ENCODE measurements at places on chromosomes 7 and 10.
A peak's percentile ranks its signal among the peaks of the same experiment; 100 is the strongest.

DNA sequence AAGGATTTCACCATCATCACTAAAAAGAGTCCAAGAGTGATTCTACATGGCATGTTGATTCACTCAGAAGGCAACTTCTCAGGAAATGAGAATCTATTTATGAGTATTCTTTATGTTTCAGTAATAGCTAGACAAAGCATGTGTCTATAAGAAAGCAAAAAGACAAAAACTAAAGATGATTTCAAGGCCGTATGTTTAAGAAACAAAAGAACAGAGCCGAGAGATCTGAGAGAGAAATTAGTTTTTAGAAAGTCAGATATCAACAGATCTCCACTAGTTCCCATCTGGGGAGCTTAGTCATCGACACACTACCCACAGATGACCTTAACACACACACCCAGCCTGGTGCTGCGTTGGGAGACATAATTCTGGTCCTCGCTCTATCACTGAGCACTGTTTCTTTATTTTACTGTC, 21.0 kb downstream of the PIP4K2A start:
- DNase-seq, result no peak

DNA sequence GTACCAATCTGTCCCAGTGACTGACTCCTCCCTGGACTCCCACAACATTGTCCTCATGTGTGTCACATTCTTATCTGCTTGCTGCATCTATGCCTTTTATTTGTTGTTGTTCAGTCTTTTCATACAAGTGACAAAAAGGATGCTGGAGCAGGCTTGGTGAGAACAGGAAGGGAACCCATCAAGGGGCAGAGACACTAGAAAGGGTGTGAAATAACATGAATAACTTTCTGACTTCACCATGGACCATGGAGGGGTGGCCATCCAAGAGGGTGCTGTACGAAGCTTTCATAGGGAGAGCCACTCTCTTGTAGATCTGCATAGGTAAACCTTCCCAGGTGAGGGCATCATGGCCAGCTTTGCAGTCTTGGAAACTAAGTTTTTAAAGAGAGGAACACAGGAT, 14.5 kb downstream of the GIMAP8 start:
- no peak for DNase-seq

- DNase-seq, result peak; percentile 75
These were observed 426 bp downstream of the SYPL1 start for GRCh38 chr7:106111655-106112117.

DNA sequence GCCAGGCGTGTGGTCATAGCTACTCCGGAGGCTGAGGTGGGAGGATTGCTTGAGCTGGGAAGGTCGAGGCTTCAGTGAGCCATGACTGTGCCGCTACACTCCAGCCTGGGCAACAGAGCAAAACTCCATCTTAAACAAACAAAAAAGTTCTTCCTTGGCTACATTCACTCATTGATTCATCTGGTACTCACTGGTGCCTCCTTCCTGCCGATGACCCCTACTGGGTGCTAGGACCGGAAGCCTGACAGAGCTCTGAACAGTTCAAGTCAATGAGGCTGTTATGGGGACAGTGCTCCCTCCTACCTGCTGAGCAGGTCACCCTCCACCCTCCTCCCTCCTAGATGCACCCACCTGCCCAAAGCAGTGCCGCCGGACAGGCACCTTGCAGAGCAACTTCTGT, 4.9 kb downstream of the PCOLCE start:
- DNase-seq, result no peak

DNA sequence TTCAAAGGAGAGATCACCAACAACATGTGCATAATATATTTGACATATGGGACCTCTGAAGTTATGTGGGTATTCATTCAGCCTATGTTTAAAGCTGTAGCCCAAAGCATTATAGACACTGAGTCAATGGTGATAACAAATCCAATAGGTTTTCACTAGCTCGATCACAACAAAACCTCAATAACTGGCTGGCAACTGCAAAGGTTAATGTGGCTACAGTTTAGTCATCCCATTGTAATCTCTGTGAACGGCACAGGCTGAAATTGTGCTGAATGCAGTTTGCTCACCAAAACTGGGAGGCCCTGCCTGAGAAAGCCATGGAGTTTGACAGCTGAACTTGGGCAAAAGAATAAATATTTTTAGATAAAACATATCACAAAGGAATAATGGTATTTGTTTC, 152.4 kb upstream of the ADO start:
- no peak for DNase-seq

GRCh38 chr10:96342402-96342801, 16.4 kb downstream of the OPALIN start:
- no peak for DNase-seq

All from left forelimb (tissue), 1 donor.